ENCODE measurements at places on chromosomes 12 and 14.

- DNase-seq = no peak
Observed at GRCh38 chr12:63911341-63911740, 66.8 kb downstream of the SRGAP1 start.

GRCh38 chr14:104685216-104685997, 4.0 kb upstream of the INF2 start:
- DNase-seq = no peak

GRCh38 chr14:28102001-28102400, 664.6 kb upstream of the FOXG1 start:
- DNase-seq = peak; percentile 18

GRCh38 chr12:111766608-111767361, at the start of gene ALDH2:
ALDH2 (plus strand) TSS chr12:111766933; CDS start chr12:111766983, 50 bp downstream.
- DNase-seq = peak; percentile 84

- no peak for DNase-seq
Observed at GRCh38 chr14:71638523-71639196, 293.6 kb upstream of the RGS6 start.

GRCh38 chr12:130401703-130402102, 64.0 kb downstream of the PIWIL1 start:
- no peak for DNase-seq

DNA sequence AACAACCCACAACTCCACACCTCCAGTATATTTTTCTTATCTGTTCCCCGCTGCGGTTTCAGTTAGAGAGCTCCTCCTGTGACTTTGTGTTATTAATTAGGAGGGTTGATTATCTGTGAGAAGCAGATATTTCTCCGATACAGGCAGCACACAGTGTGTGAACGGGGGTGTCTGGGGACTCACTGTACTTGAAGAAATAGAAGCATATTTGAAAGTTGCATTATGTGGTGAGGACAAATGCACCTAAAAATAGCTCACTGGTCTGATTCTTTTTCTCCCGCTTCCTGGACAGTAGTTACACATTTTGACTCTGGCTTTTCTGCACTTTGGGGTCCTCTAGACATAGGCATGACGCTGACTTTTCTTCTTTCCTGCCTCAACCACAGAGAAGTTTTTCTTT, 277.7 kb downstream of the VRK1 start:
- no peak for DNase-seq

- DNase-seq = no peak
Observed at GRCh38 chr14:76698631-76699030, 62.6 kb upstream of the VASH1 start.

DNA sequence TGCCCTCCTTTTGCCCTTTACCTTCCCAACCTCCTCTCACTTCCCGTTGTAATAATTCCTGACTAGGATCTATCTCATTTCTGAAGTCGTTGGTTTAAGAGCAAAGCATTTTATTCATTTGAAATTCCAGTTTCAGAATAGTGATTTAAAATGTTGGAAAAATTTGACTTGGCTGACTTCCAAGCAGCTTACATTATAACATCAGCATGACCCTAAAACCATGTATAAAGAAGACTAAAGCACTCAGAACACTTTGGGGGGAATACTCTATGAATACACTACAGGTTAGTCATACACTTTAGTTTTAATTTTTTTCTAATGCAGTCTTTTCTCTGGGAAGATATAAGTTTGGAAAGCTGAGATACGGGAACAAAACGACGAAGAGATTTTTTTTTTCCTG, 161.1 kb downstream of the BTG1 start:
- DNase-seq = no peak

GRCh38 chr12:50924439-50925341, 27.7 kb upstream of the HIGD1C start:
- DNase-seq = peak; percentile 93

DNA sequence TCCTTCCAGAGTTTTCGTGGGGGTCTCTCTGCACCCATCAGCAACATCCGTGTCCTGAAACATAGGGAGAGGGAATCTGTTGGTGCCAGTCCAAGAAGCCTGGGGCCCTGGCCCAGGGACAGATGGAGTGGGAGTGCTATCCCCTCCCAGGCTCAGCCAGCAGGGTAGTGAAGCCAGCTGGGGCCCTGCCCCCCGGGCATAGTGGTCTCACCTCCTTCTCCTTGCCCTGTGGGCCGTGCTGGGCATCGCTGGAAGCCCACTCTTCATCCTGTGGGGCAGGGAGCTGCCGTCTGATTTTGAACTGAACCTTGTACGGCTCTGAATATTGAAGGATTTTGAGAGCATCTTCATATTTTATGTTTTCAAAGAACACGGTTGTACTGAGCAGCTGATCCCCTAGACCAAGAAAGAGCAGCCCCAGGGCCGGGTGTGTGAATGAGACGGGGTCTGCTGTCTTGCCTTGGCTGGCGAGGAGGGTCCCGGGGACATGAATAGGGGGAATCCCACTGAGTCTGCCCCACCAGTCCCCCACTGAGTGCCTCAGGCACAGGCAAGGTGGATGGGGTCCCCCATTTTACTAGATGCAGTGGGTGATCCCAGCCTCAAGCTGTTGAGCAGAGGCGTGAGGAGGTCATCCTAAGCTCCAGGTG, 23.3 kb downstream of the AHNAK2 start:
- DNase-seq = no peak

- DNase-seq = no peak
Observed at GRCh38 chr12:38934078-38934584, 28.7 kb upstream of the CPNE8 start.

DNA sequence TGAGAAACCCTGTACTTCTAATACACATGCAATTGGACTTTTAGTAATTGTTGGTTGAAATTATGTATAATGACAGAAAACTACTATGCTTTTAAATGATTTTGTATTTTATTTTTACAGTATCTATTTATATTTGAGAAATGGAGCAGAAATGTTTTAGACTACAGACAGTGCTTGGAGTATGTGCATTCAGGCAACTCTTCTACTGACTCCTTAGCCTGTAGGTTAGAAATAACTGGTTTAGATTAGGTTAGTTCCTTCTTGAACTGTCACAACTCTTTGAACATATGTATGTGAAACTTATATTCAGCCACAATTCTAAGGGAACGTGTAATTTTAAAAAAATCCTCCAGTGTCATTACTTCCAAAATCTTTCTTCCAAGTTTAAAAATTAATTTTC, 1.7 kb downstream of the FGFR1OP2 start:
- no peak for DNase-seq

GRCh38 chr12:95114766-95115405, 41.5 kb upstream of the NR2C1 start:
- no peak for DNase-seq

GRCh38 chr12:124233041-124233796, 61.7 kb upstream of the RFLNA start:
- no peak for DNase-seq

All from femur (tissue), 1 donor.